ENCODE measurements at places on chromosomes 12 and 14.

- peak; percentile 15 for DNase-seq
Observed at GRCh38 chr14:75928690-75929181, 53.1 kb downstream of the TGFB3 start.

GRCh38 chr12:47862881-47863280, 41.9 kb downstream of the VDR start:
- no peak for DNase-seq

GRCh38 chr14:77113644-77114043, 15.6 kb downstream of the CIPC start:
- DNase-seq: no peak

DNA sequence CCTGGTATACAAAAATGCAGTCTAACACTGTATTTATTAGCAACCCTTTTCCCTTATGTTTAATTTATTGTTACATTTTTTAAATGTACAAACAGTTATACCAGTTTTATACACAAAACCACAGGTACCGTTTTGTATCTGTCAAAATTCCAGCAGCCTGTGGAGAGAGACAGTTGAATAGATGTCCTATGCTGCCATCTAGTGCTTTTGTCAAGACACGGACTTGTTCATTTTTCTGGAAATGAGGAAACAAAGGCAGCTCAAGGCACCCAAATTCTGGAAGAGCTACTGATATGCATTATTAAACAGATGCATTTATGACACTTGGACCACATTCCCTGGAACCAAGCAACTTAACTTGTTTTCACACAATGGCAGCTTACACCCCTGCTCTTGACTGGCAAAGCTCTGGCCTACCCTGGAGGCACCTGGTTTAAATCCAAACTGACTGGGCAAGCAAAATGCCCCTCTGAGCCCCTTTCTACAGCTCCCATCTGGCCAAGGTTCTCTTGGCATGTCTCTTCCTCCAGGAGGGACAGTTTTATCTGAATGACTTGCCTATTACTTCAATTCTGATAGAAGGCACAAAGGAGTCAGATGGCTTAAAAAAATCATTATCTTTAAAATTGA, 286.9 kb upstream of the PRKD1 start:
- DNase-seq: peak; percentile 76

GRCh38 chr14:69260190-69260860, 367 bp downstream of the GALNT16 start:
- DNase-seq: no peak

- no peak for DNase-seq
Observed at GRCh38 chr12:48018618-48018995, 14.3 kb upstream of the COL2A1 start.

DNA sequence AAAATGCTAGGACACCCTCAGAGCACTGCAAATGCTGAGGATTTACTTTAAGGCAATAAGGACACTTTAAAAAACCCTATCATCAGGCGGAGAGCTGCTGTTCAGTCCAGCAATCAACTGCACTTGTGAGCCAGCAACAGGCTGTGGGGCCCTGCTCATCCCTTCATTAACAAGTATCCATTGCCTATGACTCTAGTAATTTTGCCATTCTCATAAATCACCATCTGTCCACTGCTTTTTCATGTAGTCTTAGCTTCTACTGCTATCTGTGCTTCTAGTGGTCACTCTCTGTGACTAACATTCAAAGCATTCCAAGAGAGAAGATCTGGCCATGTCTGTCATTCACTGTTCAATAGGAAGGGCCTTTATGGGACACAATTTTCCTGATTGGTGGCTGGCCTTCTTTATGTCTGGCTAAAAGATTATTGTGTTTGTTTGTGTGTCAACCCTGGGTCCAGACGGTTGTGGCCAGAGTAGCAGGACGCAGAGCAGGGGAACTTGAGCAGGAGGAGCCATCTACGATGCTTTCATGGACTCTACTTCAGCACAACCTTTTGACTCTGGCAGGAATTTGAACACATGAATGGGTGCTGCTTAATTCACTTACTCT, 3.6 kb upstream of the KRAS start:
- DNase-seq: peak; percentile 20

DNA sequence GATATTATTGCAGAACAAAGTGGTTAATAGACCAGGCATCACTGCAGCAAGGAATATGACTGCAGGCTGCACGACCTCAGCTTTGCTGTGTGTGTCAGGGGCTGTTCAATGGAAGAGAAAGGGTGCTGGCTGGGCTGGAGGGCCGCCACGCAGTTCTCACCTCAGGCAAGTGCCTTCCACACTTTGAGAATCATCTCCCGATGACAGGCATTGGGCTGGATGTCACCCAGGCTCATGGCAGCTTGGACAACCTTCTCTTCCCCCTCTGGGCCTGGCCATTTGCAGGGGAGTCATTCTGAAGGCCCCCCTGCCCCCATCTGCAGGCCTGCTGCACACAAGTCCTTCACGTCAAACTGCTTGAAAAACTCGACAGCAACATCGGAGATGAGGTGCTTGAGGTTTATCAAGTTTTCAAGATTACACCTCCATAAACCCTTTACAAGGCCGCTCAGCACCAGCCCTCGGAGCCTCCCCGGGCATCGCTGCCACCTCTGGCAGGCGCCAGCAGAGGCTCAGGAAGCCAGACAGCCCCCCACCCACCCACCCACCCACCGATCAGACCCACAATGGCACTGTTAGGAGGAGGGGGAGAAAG, 165.9 kb upstream of the GSC start:
- no peak for DNase-seq

GRCh38 chr12:128326406-128326805, 59.4 kb downstream of the TMEM132C start:
- DNase-seq: no peak

- peak; percentile 96 for DNase-seq
Observed at GRCh38 chr12:14260011-14260993, 105.2 kb upstream of the ATF7IP start.

GRCh38 chr12:52383331-52383730, 2.1 kb downstream of the KRT84 start:
- no peak for DNase-seq

- DNase-seq: no peak
Observed at GRCh38 chr14:33987565-33988080, 36.7 kb upstream of the EGLN3 start.

DNA sequence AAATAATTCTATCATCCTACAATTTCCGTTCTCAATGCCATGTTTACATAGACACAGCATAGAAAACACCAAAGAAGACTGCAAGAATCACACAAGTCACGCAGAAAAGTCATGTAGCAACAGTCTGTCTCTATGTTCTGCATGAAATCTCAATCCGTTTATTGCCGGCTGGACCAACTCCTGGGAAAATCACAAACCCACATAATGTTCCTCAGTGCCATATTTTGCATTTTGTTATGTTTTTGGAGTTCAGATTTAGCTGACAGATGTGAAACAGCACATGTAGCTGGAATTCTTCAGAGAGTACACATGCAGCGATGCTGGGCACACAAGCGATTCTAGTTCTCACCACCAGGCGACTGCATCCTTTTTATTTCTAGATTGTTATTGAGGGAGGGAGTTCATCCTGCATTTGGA, 193.1 kb downstream of the APAF1 start:
- peak; percentile 36 for DNase-seq

DNA sequence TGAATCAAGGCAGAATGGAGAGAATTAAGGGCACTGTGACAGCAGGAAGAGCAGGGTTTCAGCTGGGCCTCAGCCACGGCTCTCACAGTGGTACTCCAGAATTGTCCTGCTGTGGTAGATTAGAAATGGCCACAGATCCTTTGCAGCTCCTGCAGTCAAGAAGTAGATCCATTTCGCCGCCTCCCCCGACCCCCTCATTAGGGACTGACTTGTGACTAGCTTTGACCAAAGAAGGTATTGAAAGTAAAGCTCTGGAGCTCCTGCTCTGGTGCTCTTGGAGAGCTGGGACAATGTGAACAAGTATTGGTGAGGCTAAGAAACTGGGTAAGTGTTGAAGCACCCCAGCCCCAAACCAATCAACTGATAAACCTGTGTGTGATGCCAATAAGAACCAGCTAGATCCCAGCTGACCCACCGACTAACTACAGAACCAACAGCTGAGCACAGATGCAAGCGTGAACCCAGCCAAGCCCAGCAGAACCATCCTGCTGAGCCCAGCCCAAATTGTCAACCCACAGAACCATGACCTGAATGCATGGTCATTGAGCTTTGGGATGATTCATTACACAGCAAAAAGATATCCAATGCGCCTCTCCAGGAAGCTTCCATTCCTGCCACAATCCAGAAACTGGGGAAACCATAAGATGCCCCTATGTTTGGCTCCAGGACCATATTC, 50.7 kb downstream of the JAG2 start:
- no peak for DNase-seq

- peak; percentile 76 for DNase-seq
Observed at GRCh38 chr12:130932061-130932930, 21.4 kb upstream of the ADGRD1 start.

DNA sequence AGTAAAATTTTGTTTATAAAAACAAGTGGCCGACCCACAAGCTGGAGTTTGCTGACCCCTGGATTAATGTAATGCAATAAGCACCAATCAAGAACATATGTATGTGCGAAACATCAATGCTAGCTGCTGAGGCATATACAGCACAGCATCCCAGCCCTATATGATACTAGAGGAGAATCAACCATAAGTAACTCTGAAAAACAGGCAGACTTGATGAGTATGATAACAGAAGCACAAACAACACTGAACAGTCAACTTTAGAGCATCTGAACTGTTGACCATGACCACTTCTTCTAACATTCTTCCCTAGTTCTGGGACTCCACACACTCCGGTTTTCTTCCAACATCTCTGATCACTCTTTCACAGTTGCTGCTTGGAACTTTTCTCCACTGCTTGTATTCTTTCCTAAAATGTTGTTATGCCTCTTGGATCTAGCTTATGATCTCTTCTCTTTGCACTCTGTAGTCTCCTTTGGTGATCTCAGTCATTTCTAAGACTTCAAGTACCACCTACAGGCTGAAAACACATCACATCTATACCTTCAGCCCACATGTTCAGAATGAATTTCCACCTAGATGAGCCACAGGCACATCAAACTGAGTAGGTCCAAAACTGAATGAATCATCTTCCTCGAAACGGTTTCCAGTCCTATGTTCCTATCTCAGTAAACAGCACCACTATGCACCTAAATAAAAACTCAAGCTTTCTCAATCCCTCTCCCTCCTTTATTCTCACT, 57.2 kb downstream of the STXBP6 start:
- DNase-seq: no peak

GRCh38 chr12:54603872-54604271, 15.4 kb upstream of the PPP1R1A start:
- no peak for DNase-seq

GRCh38 chr14:89912221-89912620, 42.3 kb downstream of the EFCAB11 start:
- no peak for DNase-seq

DNA sequence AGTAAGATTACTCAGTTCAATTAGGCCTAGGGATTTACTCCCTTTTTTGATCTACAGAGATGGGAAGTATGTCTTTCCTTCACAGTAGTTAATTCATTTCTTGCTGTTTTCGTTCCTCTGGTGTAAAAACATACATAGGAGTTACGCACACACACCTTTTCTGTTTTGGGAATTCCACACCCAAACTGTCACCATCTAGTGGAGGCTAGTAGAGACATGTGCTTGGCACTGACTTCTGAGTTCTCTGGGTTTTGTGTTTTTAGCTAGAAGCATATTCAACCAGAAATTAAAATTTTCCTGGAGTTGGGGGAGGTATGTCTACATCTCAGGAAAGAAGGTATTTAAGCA, 1.4 kb downstream of the SUSD6 start:
- DNase-seq: no peak

DNA sequence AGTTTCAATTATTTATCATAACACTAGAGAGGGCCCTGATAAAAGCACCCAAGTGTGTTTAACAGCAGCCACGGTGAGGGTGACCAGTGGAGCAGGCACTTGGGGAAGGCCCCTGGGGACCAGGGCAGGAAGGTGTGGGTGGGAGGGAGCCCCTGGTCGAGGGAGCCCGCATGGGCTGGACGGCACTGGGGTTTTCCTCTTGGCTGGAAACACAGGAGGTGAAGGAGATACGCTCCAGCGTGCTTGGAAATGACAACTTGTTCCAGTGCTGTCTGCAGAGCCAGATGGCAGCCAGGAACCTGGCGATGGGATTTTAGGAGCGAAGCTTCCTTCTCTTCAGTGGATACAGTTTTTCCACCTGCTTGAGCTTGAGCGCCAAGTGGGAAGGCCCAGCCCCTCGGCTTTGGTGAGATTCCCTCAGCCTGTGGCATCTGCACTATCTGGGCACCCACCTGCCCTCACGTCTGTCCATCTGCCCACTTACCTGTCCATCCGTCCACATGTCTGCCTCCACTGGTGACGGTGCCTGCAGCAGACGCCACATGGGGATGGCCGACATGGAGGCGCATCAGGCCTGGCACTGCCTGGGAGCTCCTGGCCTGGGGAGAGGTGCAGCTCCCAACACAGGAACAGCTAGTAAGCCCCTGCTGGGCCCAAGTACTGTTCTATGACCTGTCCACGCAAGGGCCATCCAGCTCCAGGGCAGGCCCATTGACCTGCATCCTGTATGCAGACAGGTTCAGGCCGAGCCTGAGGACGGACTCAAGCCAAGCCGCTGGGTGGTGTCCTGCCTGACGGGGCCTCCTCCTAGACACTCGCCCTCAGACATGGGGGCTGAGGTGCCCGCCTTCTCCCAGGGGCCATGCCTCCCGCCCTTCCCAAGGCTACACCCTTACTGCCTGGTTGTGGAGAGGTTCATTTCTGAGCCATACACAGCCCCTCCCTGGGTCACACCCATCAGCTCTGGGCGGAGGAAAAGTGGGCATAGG, 192.2 kb upstream of the C14orf180 start:
- DNase-seq: no peak

GRCh38 chr14:85310491-85311272, 219.3 kb upstream of the FLRT2 start:
- DNase-seq: peak; percentile 8

- no peak for DNase-seq
Observed at GRCh38 chr12:3632256-3632655, 120.7 kb downstream of the CRACR2A start.

- no peak for DNase-seq
Observed at GRCh38 chr14:74978416-74978947, 23.1 kb upstream of the PGF start.

- DNase-seq: no peak
Observed at GRCh38 chr12:62957233-62957953, 22.4 kb upstream of the PPM1H start.

GRCh38 chr14:94451091-94451771, 1.4 kb downstream of the SERPINA11 start:
- DNase-seq: no peak

GRCh38 chr14:69763761-69764510, 3.0 kb upstream of the SRSF5 start:
- no peak for DNase-seq

GRCh38 chr12:11798856-11799501, 149.5 kb downstream of the ETV6 start:
- DNase-seq: peak; percentile 96
